ENCODE measurements at places on chromosomes 7 and 10. TPM values are rescaled to one million over a fixed set of nuclear protein-coding genes. Genes with fewer than 3 reads are reported as not detected.

GRCh38 chr7:156220078-156220605, 407.9 kb upstream of the SHH start:
- no peak for DNase-seq

- DNase-seq: no peak
Measured at GRCh38 chr10:85531706-85532105, 834.9 kb downstream of the GRID1 start.

- no peak for DNase-seq
Measured at GRCh38 chr7:32511791-32512190, 16.5 kb downstream of the AVL9 start.

Gene OIT3
- not detected for total RNA-seq

All from GM23338 (cell line).